H9 (cell line): ENCODE measurements at places on chromosomes 12 and 14.

GRCh38 chr12:76236640-76237039, 111.6 kb downstream of the BBS10 start:
- no peak for DNase-seq

GRCh38 chr12:67925077-67925476, 64.2 kb upstream of the IFNG-AS1 start:
- no peak for DNase-seq

GRCh38 chr12:51534216-51535074, 56.6 kb upstream of the SCN8A start:
- no peak for DNase-seq

DNA sequence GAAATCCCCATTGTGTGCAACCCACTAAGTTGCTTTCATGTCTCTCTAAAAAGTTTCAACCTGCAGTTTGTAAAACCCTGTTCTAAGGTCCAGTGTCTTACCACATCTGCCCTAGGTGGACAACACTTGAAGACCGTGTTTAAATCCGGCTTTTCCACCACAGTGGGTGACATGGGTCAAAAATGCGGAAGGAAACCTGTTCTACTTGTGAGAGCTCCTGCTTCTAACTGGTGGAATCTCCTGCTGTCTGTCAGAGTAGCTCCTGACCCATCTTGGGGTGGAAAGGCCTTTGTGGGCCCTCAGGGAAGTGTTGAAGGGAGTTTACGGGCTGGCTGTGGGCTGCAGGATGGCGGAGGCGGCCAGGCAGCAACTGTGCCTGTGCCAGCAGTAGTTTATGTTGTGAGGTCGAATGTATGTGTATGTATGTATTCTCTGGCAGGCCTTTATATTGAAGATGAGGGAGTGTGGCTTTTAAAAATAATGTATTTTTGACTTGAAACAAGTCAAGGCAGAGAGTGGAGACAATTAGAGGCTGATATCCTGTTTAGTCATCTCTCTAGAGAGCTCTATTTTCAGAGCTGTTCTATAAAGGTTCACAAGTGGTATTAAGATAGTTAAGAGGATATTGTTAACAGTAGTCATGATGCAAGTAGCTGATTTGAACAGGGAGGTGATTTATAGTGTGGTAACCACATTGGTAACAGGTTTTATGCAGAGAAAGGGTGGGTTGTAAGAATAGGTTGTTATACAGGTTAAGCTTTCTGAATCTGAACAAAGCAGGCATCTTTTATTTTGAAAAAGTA, 67.0 kb downstream of the PRKCH start:
- DNase-seq, result no peak

- no peak for DNase-seq
Observed at GRCh38 chr12:46946137-46946536, 120.3 kb upstream of the SLC38A4 start.

GRCh38 chr12:93056971-93057535, 128.0 kb upstream of the EEA1 start:
- DNase-seq, result no peak

- DNase-seq, result no peak
Observed at GRCh38 chr12:27164330-27165040, 79.6 kb upstream of the STK38L start.

DNA sequence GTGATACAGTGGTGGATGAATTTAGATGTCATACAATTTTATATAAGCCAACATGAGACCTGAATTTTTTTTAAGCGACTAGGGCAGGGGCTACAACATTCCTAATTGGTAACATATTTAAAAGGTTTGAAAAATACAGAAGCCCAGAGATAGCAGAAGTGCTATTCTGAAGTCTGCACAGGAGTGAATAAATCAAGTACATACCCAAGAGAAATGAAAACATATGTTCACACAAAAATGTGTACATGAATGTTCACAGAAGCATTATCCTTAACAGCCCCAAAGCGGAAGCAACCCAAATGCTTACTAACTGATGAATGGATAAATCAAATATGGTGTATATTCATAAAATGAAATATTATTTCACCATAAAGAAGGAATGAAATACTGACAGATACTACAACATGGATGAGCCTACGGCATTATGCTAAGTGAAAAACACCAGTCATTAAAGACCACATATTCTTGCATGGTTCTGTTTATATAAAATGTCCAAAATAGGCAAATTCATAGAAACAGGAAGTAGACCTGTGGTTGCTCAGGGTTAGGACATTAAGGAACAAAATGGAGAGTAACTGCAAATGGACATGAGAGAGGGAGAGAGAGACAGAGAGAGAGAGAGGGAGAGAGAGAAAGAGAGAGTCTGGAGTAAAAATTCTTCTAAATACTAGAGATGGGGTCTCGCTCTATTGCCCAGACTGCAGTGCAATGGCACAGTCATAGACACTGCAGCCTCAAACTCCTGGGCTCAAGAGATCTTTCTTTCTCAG, 28.0 kb upstream of the GXYLT1 start:
- no peak for DNase-seq

- no peak for DNase-seq
Observed at GRCh38 chr14:32339188-32339587, 10.1 kb downstream of the AKAP6 start.

GRCh38 chr14:90406384-90406798, 9.6 kb downstream of the CALM1 start:
- DNase-seq, result no peak

DNA sequence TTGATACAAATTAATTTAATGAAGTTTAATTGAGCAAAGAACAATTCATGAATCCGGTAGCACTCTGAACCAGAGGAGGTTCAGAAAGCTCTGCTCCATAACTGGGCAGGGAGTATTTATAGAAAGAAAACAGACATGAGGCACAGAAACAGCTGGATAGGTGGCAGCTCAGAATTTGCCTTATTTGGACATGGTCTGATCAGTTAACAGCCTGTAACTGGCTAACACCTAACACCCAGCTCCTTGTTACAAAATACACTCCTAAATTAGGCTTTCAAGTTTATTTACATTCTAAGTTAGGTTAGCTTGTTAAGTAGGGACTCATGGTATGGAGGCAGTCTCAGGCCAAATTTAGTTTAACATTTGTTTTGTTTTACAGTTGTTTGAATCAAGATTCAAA, 67.8 kb upstream of the TMCC3 start:
- no peak for DNase-seq

- DNase-seq, result no peak
Observed at GRCh38 chr12:65125975-65126374, 4.9 kb upstream of the WIF1 start.

DNA sequence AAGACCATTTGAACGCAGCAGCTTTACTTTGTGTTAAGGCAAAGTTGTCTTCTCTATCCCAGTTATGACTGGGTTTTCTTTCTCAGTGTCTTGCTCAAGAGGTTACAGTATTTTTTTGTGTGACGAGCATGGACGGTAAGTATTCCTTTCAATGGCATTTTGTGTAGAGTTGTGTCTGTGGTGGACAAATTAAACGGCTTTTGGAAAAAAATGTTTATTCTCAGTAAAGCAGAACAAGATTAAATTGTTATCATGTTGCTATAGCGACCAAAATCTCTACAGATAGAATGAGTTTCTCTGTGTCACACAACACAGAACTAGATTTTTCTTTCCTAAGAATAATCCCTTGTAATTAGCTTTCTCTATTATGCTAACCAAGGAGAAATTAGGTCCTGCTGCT, 417.1 kb downstream of the AEBP2 start:
- no peak for DNase-seq

DNA sequence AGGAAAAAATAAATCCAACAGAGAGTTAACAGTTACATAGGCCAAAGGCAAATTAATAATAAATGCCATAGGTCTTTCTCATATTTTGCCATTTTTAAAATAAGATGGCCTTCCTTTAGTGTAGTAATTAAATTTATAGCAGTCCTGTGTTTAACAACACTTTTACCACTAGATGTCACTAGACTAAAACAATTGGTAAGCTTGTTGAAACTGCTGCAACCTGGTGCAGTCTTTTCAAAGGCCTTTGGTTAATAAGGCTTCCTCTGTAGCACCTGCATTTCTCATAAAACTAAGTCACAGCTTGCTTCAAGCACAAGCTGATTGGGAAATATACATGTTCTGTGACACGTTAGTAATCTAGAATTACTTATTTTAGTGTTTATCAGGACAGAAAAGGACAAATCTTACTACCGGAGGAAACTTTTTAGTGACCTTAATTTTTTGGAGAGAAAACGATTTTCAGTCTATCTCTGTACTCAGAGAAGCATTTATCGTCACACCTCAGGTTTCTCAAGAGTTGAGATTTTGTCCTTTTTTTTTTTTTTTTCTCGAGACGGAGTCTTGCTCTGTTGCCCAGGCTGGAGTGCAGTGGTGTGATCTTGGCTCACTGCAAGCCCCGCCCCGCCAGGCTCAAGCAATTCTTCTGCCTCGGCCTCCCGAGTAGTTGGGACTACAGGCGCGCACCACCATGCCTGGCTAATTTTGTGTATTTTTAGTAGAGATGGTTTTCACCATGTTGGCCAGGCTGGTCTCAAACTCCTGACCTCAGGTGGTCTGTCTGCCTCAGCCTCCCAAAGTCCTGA, 20.0 kb downstream of the BORCS5 start:
- no peak for DNase-seq

DNA sequence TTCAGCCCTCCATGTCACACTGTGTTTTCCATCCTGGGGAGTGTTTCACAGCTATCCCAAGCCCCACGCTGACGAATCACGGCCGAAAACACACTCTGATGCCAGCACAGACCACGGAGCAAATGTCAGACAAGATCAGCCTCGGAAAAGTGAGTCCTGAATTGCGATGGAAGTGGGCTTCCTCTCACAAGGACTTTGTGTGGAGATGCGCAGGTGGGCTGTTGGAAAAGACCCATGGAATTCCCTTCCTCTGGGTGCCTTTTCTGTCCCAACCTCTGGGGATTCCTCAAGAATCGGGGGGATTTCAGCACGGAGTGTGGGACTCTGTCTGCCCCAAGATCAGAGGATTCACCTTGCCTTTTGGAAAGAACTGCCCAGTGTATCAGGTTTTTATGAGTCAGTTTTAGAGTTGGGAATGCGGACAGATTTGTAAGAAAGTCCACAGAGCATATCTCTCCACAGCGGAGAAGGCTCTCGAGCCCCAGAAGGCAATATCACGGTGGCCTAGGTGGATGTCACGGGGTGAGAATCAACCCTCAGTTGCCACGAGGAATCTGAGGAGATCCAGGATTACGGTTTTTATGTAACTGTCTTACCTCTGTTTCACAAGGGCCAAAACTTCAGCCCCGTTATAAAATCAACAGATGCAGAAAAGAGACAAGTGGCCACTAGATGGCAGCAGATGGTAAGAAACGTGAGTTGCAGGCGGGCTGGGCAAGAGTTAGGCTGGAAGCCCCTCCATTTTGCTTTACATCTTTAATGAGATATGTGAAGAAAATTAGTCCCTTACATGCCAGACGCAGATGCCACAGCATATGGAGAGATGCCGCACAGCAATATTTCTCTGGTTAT, 201.9 kb downstream of the DAD1 start:
- peak; percentile 72 for DNase-seq

DNA sequence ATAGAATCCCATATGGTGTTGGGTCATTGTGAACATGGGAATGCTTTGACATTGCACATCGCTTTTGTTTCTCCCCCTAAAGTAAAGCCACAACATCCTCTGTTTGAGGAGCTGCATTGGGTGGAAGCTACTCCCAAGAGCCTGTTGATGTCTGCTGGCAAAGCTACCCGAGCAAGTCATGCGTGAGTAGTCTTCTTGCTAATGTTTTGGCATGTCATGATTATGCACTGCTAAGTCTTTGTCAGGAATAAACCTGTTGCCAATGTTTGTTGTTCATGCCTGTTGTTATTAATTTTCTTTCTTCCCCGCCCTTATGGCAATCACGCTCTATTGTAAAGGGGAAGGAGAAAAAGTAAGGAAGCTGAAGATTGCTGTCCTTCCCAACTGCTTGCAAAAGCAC, 97.3 kb downstream of the EXOC5 start:
- DNase-seq, result no peak

- DNase-seq, result no peak
Observed at GRCh38 chr14:72883961-72884360, 9.9 kb downstream of the DPF3 start.

GRCh38 chr12:41365653-41366171, 177.6 kb downstream of the PDZRN4 start:
- no peak for DNase-seq

GRCh38 chr14:85221832-85222231, 308.1 kb upstream of the FLRT2 start:
- DNase-seq, result no peak

- DNase-seq, result no peak
Observed at GRCh38 chr14:64119500-64119899, 174.7 kb downstream of the ESR2 start.

DNA sequence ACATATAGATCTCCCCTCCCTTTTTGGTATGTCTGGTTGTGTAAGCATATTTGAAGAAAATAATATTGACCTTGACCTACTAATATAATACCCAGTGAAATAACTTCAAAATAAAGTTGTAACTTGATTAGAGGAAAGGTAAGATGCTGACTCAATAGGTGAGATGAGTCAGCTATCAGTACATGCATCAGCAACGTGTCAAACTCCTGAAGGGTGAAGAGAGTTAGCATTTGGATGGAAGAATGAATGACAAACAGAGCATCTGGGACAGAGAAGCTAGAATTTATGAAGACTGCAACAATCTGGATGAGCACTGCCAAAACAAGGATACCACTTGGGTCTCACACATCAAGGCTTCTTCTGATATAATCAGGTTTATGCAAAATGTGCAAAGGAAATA, 74.9 kb downstream of the PPP2R5E start:
- DNase-seq, result no peak

GRCh38 chr12:12646483-12647072, 34.9 kb downstream of the CREBL2 start:
- no peak for DNase-seq

DNA sequence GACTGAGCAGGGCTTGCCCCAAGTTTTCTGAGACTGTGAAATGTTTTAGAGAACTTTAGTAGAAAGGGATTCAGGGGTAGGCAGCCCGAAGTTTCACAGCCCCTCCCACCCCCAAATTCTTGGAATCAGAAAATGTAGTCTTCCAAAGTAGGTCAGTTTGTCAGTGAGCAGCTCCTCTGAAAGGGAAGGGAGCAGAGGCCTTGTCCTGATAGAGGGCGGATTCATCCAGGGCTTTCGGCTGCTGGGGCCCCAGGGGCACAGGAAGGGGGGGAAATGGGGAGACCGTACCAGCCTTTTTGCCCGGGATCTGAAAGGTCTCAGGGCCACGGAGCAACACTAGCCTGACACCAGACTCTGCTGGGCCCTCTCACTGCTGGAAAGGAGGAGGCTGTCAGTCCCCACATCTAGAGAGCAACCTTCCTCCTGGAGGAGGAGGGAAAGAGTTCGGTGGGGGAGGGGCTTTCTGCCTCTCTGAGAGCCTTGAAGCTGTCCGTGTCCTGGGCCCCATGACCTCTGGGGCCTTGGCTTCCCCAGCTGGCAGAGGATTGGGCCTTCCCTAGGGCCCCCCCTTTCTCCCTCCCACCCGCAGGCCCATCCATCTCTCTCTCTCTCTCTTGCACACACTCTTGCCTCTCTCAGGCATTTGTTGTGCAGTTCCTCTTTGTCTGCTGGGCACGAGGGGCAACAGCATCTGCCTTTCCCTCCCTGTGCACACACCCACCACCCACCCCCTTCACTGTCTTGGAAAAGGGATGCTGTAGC, at the start of gene IKZF4:
Gene IKZF4 (plus strand): TSS at position 621 of the 762 bp plus-strand sequence. CDS start 451 bp downstream, outside the sequence.
- peak; percentile 87 for DNase-seq
